Activated gamma-delta T cell treated with Interleukin-2 at 50 U/mL for 16 hours (primary cell): ENCODE measurements at places on chromosomes 5 and 9.
A peak's percentile ranks its signal among the peaks of the same experiment; 100 is the strongest.

DNA sequence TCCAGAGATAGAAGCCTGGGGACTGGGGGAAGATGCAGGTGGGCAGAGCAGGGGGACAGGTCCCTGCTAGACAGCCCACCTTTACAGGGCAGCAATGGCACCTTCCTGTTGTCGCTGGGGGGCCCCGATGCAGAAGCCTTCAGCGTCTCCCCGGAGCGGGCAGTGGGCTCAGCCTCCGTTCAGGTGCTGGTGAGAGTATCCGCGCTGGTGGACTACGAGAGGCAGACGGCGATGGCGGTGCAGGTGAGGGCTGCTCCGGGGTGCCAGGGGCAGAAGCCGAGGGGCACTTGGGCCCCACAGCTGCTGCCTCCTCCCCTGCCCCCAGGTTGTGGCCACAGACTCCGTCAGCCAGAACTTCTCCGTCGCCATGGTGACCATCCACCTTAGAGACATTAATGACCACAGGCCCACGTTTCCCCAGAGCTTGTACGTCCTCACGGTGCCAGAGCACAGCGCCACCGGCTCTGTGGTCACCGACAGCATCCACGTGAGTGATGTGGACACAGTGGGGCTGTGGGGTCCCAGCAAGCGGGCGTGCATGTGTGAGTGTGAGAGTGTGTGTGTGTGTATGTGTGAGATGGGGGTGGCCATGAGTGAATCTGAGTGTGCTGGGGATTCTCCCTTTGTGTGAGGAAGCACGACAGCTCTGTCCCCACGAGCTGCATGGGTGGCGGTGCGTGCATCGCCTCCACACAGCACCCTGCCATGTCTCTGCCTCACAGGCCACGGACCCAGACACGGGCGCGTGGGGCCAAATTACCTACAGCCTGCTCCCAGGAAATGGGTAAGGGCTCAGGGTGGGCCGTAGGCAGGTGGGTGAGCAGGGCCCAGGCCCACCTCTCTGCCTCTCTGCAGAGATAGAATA, 28.4 kb downstream of the CDHR2 start:
- DNase-seq, result no peak

- no peak for DNase-seq
Measured at GRCh38 chr5:128559300-128560297, 21.6 kb upstream of the FBN2 start.

GRCh38 chr5:154460172-154460571, 14.4 kb downstream of the SAP30L start:
- no peak for DNase-seq

DNA sequence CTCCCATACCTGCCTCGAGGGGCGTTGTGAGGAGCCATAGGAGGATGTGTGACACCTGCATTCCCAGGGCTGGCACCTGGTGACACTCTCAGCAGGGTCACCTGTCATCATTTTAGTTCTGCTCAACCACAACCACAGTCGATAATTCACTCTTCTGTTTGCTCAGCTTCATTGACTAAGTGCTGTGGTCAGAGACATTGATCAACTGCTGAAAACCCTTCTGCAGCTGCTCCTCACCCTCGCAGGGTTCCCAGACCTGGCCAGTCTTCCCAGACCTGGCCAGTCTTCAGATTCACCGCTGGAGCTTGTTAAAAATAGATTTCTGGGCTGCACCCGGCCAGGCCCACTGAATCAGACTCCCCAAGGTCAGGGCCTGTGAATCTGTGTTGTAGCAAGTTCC, 92.8 kb downstream of the MVB12B start:
- DNase-seq, result no peak

- no peak for DNase-seq
Measured at GRCh38 chr5:124650147-124650561, 96.3 kb downstream of the ZNF608 start.

DNA sequence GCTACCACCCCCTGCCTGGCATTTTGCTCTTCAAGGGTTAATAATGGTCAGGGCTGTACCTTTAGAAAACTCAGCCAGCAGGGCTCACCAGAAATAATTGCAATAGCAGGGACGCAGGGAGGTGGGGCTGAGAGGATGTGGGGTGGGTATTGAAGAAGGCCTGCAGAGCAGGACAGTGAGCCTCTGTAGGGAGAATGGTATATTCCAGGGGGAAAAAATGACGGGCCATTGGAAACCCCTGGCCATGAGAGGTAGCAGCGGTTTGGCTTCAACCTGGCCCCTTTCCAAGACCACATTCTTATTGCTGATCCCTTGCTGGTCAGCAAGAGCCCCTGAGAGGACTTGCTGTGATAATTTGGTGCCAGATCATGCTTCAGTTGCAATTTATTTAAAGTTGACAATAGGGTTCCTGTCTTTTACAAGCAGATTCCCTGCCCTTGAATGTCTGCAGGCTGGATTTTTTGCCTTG, 36.7 kb upstream of the CTNNA1 start:
- no peak for DNase-seq

GRCh38 chr5:38466424-38467189, 89.8 kb downstream of the LIFR start:
- no peak for DNase-seq

DNA sequence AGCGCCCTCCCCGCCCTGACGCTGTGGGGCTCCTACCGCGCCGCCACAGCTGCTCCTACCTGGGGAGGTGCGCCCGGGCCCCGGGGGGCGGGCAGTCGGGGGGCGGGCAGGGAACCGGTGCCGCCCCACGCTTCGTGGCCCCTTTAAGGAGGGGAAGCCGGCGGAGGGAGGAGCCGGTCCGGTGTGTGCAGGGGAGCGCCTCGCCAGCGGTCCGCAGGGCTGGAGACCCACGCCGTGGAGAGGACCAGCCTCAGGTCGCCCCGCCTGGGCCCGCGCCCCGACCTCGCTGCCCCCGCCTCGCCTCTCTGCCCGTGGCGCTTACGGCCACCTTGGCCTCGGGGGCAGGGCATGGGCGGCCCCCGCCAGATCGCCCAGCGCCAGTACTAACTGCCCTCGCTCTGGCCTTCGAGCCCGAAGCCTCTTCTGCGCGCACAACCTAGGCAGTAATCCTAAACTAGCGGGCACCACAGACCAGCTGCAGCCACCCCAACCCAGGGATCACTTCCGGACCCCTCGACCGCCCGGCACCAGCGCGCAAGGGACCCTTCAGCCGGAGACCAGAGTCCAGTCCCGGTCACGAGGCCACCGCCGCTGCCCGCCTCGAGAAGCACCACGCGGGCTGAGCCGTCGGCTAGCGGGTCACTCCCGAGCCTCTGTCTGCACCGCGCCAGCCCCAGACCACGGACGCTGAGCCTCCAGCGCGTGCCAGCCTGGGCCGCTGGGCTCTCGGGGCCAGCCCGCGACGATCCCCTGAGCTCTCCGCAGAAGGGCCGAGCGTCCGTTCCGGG, at the start of gene FOXE1:
Gene FOXE1, plus strand, starts transcription at position 171 of the 788 bp plus-strand sequence. CDS start 689 bp downstream, outside the sequence.
- no peak for DNase-seq

GRCh38 chr5:140664030-140664358, 710 bp upstream of the WDR55 start:
- DNase-seq, result no peak

GRCh38 chr9:126914458-126915280, at the start of gene RALGPS1:
Gene RALGPS1 (plus strand): TSS chr9:126914782. CDS start chr9:126962290, 47,508 bp downstream.
- peak; percentile 89 for DNase-seq

DNA sequence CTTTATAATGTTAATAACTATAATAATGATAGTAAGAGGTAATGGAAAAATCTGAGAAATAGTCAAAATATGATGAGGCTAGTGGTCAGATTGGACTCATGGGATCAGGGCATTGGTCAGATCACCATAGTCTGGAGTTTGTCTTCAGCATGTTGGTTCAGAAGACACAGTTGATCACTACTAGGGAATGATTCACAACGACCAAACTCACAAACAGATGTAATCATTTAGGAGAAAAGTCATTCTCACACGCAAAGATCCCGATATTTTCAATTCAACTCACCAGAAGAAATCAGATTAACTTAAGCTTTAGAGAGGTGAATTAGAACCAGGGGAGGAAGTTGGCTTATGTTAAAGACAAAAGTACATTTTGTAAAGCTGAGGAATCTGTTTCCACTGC, 131.8 kb downstream of the LURAP1L start:
- DNase-seq, result no peak
